ENCODE measurements at places on chromosomes 6 and 20. TPM values are rescaled to one million over a fixed set of nuclear protein-coding genes. Genes with fewer than 3 reads are reported as not detected.

The COL12A1 gene
- 686 TPM for total RNA-seq

The CRYBG1 gene
- 4.4 TPM for total RNA-seq

The IL20RA gene
- total RNA-seq: 0.55 TPM

The WFDC10B gene
- 0.14 TPM for total RNA-seq

The GNMT gene
- not detected for total RNA-seq

The CALHM5 gene
- total RNA-seq: 8.7 TPM

The PARD6B gene
- 0.37 TPM for total RNA-seq

The NRN1 gene
- not detected for total RNA-seq

The OR2B2 gene
- total RNA-seq: not detected

The KIF25 gene
- total RNA-seq: not detected

The SMIM28 gene
- total RNA-seq: not detected

The DOK5 gene
- 20.7 TPM for total RNA-seq

The PROCR gene
- total RNA-seq: 50.8 TPM

The TTK gene
- 2.8 TPM for total RNA-seq

The EFCAB8 gene
- 0.28 TPM for total RNA-seq

The DEFB121 gene
- not detected for total RNA-seq

The ZNF184 gene
- 6.3 TPM for total RNA-seq

The TRIM40 gene
- not detected for total RNA-seq

The SLC17A1 gene
- total RNA-seq: not detected

The PPP1R16B gene
- not detected for total RNA-seq

The LHFPL5 gene
- total RNA-seq: not detected

The INSM1 gene
- total RNA-seq: not detected

The APCDD1L gene
- total RNA-seq: 7.0 TPM

The SULF2 gene
- total RNA-seq: 28.3 TPM

The IL17A gene
- not detected for total RNA-seq

The MLIP gene
- total RNA-seq: not detected

The KCNK16 gene
- not detected for total RNA-seq

The SLC24A3 gene
- total RNA-seq: 1.6 TPM
